ENCODE measurements at places on chromosomes 5 and 9.

GRCh38 chr5:151970885-151971284 lies 46.2 kb upstream of the GLRA1 start:
- no peak for DNase-seq

DNA sequence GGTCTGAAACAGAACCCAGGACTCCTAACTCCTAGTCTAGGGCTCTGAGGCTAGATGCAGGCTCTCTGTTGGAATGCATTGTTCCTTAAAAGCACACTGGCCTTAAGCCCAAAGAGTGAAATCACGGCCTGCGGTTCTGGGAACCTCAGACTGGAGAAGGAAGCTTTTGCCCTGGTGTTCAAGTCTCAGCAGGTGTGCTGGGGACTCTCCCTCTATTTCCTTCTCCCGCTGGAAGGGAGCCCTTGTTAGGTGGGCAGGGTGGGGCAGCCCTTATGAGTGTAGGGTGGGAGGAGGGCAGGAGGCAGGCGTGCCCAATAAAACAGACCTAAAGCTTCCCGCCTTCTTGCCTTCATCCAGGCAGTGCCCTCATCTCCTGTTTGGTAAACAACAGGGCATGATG lies 1.8 kb upstream of the PPARGC1B start:
- no peak for DNase-seq

- no peak for DNase-seq
Observed at GRCh38 chr5:78974011-78974410, 11.1 kb downstream of the ARSB start.

- DNase-seq = no peak
Observed at GRCh38 chr9:94867281-94867841, 140.9 kb downstream of the AOPEP start.

DNA sequence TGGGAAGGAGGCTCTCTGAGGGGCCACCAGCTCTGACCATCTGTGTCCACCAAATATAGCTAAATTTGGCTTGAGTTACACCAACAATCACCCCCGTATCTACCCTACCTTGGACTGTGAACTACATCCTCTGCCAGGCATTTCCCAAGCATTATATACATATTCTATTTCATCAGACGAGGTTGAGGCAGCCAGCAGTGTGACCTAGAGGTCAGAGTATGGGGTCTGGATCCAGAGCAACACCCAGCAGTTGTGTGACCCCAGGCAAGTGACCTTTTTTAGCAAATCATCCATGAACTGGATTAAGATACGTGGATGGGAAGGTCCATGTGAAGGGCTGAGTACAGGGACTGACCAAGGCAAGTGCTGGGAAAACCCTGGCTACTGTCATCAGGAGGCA lies 180.6 kb downstream of the HSPA4 start:
- no peak for DNase-seq
